ENCODE measurements at places on chromosomes 7 and 10.
A peak's percentile ranks its signal among the peaks of the same experiment; 100 is the strongest.

GRCh38 chr7:136266457-136266856 lies 289.3 kb upstream of the MTPN start:
- DNase-seq: no peak

DNA sequence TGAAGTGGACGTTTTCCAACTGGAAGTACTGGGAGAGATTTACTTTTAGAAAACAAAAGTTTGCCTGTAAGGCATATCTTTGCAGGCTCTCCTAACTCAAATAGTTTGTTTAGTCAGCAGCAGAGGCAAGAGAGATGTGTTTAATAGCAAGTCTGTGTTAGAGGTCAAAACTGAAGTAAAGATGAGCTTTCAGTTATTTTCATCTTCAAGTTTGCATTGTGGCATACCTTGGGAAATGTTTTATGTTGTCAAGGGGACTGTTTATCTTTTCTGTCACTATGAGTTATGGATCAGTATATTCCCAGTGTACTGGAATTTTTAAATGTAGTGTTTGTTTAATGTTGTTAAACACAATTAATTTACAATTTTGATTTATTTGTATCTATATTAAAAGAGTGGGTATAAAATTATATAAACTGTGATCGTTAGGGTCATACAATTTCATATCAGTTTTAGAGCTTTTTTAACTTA lies 169.7 kb upstream of the PPP1R3A start:
- no peak for DNase-seq

GRCh38 chr10:22308390-22308789 lies 7.8 kb upstream of the COMMD3 start:
- DNase-seq: no peak

- no peak for DNase-seq
Observed at GRCh38 chr7:121479466-121479865, 83.4 kb upstream of the FAM3C start.

DNA sequence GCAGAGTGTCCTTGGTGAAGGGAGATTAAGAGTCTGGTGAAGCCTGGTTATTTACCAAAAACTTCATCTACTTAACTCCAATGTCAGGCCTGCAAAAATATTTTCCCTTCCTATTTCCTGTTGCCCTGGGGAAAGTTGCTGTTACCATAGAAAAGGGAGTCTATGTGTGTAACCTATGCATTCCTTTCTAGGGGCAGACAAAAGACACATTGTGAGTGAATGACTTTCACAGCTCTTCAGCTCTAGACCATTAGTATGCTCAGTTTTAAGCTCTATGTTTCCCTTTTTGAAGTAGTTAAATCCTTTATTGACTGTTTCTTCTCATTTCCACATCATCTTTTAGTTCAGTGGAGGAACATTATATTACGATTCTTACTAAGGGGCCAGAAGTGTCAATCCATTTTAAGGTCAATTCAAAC lies 45.6 kb upstream of the SGCE start:
- no peak for DNase-seq

DNA sequence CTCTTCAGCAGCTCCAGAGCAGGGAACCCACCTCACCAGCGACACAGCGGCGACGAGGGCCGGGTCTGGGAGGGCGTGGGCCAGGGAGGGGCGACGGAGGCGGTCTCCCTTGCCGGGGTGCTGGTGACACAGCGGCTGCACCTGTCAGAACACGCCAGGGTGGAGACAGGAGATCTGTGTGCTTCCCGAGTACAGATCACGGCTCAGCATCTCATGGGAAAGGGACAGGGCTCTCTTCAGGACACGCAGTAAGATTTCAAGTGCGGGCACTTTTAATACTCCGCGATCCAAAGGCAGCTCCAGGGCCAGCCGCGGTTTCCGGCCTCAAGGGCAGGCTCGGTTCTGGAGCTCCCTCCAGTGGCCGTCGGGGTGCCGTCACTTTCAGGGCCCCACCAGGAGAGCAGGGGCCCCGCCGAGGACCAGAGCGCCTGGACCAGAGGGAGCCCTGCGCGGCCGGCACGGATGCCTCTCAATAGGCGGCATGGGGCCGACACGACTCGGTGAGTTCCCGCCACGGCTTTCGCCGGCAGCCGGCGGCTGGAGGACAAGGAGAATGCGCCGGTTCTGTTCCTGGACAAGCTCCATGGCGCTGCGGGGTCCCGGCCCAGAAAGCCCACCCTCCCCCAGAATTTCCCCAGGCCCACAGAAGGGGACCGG lies 21.4 kb downstream of the GPR146 start:
- no peak for DNase-seq

DNA sequence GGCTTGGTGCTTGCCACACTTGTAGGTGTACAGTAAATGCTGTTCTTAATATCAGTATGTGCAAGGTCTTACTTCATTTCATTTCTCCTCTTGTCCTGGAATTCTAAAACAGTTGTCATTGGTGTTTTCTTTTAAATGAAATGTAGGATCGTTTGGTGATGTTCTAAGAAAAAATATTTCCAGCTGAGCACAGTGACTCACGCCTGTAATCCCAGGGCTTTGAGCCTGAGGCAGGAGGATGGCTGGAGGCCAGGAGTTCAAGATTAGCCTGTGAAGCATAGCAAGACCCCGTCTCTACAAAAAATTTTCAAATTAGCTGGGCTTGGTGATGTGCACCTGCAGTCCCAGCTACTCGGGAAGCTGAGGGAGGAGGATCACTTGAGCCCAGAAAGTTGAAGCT lies 32.6 kb upstream of the ELN start:
- no peak for DNase-seq

DNA sequence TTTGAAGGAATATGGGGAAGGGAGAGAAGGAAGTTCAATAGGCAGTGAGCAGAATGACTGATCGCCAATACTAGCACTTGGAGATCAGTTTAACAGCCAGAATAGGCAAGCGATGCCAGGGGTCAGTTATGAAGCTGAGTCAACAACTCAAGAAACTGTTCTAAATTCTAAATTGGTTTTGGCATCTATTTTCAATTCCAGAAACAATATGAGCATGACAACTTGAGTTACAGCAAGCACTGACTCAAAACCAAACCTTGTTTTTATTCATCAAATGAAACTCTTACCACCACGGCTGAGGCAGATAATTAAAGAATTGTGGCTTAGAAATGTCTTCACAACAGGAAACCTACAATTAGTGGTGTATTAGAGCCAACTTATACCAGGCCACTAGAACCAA lies 180.5 kb upstream of the ASAH2 start:
- DNase-seq: no peak

- no peak for DNase-seq
Observed at GRCh38 chr10:114922003-114922402, 16.0 kb upstream of the TRUB1 start.

DNA sequence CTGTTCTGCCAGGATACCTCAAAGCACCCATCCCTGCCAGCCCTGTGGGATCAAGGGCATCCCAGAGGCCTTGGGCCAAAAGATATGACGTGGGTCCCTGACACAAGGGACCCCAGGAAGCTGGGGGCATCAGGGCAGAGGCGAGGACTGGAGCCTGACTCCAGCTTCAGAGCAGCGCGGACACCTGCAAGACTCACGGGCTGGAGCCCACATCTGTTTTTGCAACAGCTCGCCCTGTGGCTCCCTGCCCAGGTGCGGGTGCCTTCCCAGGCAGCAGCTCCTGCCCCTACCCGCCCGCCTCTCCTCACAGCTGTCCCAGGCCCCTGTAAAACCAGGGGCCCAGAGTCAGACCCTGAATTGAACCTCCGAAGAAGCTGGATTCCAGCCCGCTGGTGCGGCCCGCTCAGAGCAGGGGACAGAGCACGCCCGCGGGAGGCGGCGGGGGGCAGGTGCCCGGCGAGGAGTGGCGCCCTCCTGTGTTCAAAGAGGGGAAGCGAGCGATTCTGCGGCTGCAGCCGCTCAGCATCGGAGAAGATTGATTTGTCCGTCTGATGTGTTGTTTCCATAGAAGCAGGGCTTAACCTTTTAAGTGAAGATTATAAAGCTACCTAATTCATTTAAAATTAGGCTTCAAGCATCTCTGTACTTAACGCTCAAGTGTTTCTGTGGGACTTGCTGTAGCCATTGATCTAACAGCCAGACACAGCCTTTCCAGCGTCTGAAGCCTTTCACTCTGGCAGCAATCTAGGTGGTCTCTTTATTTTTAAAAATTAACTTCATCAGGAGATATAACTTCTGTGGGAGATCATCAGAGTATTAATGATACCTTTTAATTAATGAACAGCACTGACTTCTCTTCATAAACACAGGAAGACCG lies 88.4 kb downstream of the BEND7 start:
- peak; percentile 45 for DNase-seq

DNA sequence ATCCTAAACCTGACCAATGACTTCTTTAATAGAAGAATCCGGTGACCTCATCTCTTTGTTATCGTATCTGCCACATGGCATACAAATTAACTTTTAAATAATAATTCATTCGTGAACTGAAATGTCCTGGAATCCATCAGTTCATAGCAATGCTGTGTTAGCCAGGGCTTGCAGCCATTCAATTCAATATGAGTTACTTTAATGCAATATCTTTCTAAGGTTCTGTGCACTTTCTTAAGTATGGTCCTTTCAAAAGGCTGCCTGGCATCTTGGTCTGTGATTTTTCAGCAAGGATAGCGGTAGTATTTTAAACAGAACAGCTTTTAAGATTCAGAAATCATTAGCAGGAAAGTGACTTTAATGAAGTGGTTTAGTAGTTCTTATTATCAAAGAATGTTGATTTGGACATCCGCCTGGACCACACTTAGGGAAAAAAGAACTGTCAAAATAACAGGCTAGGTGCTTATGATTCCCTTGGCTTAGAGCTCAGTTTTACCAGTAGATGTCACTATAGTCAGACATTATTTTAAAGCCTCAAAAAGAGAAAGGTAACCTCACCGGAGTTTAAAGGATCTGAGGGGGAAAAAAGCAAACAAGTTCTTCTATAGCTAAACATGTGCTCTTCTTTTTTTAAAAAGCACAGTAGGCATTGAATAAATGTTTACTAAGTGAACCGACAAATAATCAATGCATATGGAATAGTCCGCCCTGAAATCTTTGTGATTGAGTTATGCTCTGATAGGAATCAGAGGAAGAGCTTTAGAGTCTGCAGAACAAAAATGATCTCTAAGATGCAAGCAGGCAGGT lies 22.7 kb downstream of the SLC35G1 start:
- no peak for DNase-seq

GRCh38 chr7:48938539-48939295 lies 14.4 kb downstream of the CDC14C start:
- no peak for DNase-seq

DNA sequence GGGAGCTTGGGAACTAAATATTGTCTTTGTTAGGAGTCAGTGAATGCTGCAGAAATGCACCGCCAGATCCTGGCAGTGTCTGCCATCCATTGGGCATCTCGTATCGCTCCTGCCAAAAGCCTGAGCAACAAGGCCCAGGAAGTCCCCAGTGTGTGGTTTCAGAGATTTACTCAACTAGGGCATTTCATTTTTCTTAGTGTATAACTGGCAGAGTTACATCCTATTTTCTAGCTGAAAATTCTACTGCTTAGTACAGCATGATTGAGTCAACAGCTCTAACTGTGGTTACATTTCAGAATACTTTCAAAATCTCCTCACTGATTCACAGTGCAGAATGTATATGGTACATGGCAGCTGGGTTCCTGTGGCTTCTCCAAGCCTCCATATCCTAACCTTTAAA lies 95.8 kb upstream of the CREB5 start:
- DNase-seq: no peak

DNA sequence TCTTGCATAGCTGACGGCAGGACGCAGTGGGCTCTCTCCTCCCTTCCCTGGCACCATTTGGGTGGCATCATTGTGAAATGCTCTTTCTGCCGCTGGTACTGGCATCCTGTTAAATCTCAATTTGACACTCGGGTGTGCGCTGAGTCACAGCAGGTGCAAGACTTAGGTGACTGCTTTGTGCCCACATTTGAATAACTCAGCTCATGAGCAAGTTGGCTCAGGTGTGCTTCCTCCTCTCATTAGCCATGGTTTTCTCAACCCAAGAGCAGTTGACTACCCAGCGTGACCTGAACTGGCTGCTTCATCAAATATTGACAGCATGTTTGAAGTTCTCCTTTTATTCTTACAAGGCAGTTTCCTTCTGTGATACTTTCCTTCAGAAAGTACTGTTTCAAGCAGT lies 24.6 kb upstream of the NFE2L3 start:
- no peak for DNase-seq

- no peak for DNase-seq
Observed at GRCh38 chr10:113073549-113074189, 123.6 kb downstream of the TCF7L2 start.

- peak; percentile 84 for DNase-seq
Observed at GRCh38 chr7:128266883-128267594, 26.0 kb downstream of the LEP start.

- no peak for DNase-seq
Observed at GRCh38 chr10:69721690-69722310, 79.9 kb upstream of the COL13A1 start.

GRCh38 chr10:77936697-77937567 lies 10.4 kb upstream of the DLG5 start:
- DNase-seq: no peak

DNA sequence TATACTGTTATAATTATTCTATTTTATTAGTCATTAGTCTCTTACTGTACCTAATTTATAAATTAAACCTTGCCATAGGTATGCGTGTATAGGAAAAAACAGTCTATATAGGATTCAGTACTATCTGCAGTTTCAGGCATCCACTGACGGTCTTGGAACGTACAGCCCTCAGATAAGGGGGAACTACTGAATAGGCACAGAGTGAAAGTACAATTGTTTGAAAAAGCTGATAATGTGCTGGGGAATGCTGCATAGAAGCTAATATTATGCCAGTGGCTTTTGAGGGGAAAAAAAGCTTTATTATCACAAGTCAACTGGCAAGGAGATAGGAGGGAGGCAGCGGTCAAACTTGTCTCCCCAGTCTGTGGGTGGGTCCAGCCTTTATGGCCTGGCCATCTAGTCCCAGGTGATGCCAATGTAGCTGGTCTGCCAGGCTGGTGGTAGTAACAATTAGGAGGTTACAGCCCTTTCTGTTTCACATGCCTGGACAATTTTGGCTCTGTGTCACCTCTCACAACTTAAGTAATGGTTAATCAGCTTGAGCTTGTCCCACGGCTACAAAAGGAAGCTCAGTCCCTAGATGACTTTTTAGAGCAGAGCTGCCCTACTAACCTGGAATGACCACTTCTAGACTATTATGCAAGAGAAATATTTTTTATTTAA lies 8.3 kb upstream of the FMC1 start:
- no peak for DNase-seq

DNA sequence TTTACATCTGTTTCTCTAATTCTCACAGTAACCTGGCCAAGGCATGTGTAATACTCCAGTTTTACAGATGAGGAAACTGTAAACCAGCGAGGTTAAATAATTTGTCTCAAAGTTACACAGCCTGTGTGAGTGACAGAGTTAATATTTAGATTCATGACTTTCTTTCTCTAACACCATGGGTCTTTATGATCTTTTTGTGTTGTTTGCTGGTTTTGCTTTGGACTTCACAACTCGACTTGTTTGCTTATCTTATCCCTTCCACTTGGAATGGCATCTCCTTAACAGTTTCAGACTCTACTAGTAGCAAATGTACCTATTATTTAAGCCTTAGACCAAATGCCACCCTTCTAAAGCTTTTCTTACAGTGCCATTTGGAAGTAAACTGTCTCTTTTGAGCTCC lies 34.4 kb downstream of the MXI1 start:
- DNase-seq: no peak
